ENCODE measurements at places on chromosomes 1 and 21. TPM values are rescaled to one million over a fixed set of nuclear protein-coding genes. Genes with fewer than 3 reads are reported as not detected.

DNA sequence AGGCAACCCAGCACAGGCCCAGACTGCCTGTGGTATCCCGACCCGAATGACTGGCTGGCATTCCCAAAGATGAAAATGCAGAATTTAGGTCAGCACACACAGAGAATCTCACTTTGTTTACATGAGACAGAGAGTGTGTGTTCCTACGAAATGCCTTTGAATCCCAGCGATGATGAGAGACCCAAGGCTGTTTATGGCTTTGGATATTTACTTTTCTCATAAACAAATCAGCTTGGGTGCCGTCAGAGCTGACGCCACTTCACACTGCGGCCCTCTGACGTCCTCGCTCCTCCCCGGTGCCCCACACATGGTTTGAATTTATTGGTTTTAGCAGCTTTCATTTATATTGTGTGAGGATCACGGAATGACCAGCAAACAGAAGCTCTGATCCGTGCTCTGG, 18.7 kb downstream of the TRABD2B start:
- DNase-seq = no peak

- DNase-seq = no peak
Observed at GRCh38 chr1:54977533-54978297, 2.7 kb upstream of the TMEM61 start.

GRCh38 chr1:157113106-157113505, 13.5 kb upstream of the ETV3L start:
- no peak for DNase-seq

- no peak for DNase-seq
Observed at GRCh38 chr1:230487773-230488428, 61.8 kb upstream of the PGBD5 start.

- no peak for DNase-seq
Observed at GRCh38 chr1:2853711-2854110, 52.2 kb upstream of the TTC34 start.

The TEDDM1 gene
- total RNA-seq = not detected
